ENCODE measurements at places on chromosomes 7 and 10.
A peak's percentile ranks its signal among the peaks of the same experiment; 100 is the strongest.

GRCh38 chr10:661597-662222 is 27.8 kb downstream of the DIP2C start:
- no peaks in the 10 kb centered on the region for H3K36me3 ChIP-seq
- no peak overlapping the region for H3K4me3 ChIP-seq
- H3K4me1 ChIP-seq: no peaks in the 10 kb centered on the region
- DNase-seq: no peak

DNA sequence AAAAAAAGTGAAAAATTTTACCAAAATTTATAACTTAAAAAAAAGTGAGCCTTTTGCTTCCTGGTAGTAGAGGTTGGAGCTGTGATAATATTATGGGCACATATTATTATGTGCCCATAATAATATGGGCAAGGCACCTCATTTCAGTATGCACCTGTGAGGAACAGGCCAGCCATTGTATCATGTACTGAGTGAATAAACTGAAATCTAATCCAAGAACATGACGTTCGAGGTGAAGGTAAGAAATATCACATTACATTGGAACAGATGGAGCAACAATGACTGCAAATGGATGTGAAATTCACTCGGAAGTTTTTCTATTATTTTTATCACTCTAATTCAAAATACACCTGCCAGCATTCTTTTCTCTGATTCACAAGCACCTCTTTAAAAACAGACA is 216.0 kb downstream of the KLF6 start:
- DNase-seq: no peak
- H3K27me3 ChIP-seq: no peaks in the 10 kb centered on the region
- no peaks in the 10 kb centered on the region for H3K4me1 ChIP-seq
- no peak overlapping the region for H3K4me3 ChIP-seq
- no peak overlapping the region for H3K27ac ChIP-seq
- no peaks in the 10 kb centered on the region for H3K36me3 ChIP-seq

GRCh38 chr7:140564643-140565042 is 76.0 kb downstream of the DENND2A start:
- H3K36me3 ChIP-seq: no peaks in the 10 kb centered on the region
- H3K27me3 ChIP-seq: no peaks in the 10 kb centered on the region
- no peak overlapping the region for H3K27ac ChIP-seq
- H3K4me3 ChIP-seq: no peak overlapping the region
- no peak for DNase-seq
- 0 out of 2 replicates have a peak, but pooled peaks cover 2% of the 10 kb centered on the region for H3K4me1 ChIP-seq

DNA sequence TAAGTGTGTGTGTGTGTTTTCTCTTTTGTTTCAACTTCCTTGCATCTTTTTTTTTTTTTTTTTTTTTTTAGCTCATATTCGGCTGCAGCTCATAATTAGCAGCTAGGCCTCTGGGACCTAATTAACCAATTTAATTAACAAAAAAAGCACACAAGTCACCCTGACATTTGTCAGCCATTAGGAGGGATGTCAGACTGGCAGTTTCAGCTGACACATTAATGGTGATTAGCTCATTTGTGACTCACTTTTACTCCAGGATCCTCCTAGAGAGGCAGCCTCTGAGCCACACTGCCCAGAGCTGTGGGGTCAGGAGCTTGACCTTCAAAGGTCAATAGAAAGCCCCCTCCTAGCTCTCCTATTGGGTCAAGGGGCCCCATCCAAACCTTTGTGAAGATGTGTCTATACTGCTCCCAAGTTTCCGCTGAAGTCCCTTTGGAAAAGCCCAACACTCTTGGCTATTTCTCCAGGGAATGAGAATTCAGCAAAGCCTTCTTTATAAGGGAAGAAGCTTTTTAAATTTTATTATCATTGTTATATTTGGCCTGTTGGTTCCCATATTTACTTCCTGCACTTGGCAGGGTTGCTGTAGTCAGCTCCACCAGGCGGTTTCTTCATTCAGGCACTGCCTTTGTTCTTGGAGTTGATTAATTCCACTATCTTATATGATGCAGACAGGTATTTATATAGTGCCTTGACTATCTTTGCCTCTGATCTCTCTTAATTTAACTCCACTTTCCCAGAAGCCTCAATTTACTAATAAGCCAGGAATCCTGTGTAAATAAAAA is 109.5 kb upstream of the HABP2 start:
- no peaks in the 10 kb centered on the region for H3K4me1 ChIP-seq
- no peak overlapping the region for H3K4me3 ChIP-seq
- H3K36me3 ChIP-seq: no peaks in the 10 kb centered on the region

DNA sequence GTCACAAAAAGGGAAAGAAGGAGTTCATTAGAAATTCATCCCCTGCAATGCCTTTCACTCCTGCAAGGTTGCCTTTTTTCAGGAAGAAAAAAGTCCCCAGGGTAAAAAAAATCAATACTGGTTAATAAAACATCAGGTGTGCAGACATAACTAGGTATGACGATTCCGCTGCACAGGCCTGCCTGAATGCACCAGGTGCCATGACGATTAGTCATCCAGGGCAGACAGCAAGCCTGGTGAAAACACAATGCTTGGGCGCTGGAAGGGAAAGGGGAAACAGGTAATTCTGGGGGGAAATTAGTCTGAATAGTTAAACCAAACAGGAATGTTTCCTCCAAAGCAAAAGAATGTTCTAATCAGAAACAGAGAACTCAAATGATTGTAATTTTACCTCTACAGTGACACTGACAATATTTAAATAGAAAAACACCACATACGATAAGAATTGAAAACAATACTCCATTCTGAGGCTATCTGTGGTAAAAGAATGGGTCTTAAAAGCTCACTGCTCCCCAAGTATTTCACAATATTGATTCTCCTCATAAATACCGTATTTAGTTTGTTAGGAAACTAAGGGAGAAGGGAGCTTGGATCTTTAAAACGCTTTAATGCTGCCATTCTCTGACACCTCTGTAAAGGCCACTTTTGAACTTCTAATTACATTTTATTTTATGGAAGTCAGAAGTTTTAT is 45.2 kb downstream of the VPS41 start:
- no peak for DNase-seq
- no peaks in the 10 kb centered on the region for H3K27me3 ChIP-seq
- no peak overlapping the region for H3K27ac ChIP-seq
- no peaks in the 10 kb centered on the region for H3K4me1 ChIP-seq
- H3K4me3 ChIP-seq: no peak overlapping the region
- no peaks in the 10 kb centered on the region for H3K36me3 ChIP-seq

GRCh38 chr7:107236862-107237261 is 68.1 kb downstream of the HBP1 start:
- H3K27ac ChIP-seq: no peak overlapping the region
- peaks cover 2% of the 10 kb centered on the region for H3K4me1 ChIP-seq
- no peaks in the 10 kb centered on the region for H3K36me3 ChIP-seq
- no peak for DNase-seq

DNA sequence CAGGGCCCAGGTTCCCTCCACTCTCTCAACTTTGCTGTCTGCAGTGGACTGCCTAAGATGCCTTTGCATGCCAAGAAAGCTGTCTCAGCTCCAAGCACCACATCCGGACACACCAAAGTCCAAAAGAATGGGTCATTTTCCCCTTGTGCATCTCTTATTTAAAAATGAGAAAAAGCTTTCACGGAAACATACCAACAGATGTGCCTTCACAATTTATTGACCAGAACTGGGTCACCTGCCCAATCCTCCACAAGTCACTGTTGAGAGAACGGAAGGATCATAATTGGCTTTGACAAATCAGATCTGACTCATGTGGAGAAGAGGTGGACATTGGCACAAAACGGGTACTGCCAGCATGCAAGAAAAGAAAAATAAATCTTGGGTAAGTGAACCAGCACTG is 258.3 kb downstream of the SNX13 start:
- H3K4me1 ChIP-seq: no peaks in the 10 kb centered on the region
- DNase-seq: no peak
- H3K27me3 ChIP-seq: no peaks in the 10 kb centered on the region
- H3K36me3 ChIP-seq: no peaks in the 10 kb centered on the region
- no peak overlapping the region for H3K4me3 ChIP-seq
- H3K27ac ChIP-seq: no peak overlapping the region

DNA sequence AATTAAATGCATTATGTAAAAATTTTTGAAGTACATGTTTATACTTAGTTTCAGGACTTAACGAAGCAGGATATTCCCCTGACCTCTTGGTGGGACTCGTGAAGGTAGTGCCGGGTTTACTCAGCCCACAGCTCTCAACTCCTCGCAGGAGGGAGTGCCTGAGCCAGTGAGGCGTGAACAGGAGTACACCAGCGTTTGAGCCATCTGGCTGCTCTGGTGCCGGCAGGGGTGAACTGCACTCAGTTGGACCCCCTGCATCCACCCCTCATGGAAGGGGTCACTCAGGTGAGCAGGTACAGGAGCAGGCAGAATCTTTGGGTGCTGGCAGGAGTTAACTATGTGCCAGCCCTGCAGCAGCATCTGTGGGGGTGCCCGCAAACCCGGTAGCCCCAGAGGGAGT is 625.1 kb upstream of the PCDH15 start:
- no peaks in the 10 kb centered on the region for H3K4me1 ChIP-seq
- DNase-seq: no peak
- no peak overlapping the region for H3K4me3 ChIP-seq
- H3K27ac ChIP-seq: no peak overlapping the region
- no peaks in the 10 kb centered on the region for H3K36me3 ChIP-seq

DNA sequence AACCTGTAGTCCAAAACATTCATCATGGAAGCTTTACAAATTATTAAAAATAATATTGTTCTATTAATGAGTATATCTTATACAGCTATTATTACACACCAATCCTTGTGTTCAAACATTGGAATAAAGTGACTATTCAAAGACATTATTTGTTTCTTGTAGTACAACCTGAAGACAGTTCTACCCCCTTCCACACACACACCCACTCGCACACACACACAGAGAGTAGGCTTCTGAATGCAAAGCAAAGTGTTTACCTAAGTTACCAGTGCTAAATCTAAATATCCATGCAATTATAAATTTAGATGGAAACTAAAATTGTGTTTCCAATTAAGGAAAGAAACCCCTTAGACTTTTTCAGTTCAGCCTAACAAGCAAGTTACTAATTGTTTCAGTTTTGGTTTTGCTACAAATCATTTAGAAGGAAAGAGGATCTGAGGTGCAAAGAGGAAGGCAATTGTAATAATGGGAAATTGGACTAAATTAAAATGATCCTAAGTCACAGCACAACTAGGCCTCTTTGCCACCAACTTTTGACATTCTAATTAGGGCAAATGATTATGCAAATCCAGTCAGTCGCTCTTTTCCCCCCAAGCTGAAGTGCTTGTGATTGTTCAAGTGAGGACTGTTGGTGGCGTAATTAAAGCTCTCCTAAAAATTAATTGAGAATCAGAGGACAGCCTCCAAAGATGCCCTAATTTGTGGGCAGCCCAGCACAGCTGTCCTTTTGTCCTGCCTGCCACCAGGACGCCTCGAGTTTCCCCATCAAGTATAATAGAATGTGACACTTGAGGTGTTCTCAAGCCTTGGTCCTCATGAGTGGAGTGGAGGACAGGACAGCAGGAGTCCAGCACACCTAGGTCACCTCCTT is 19.9 kb upstream of the ATOH7 start:
- no peaks in the 10 kb centered on the region for H3K36me3 ChIP-seq
- H3K27me3 ChIP-seq: no peaks in the 10 kb centered on the region
- H3K4me1 ChIP-seq: no peaks in the 10 kb centered on the region

GRCh38 chr10:22652988-22653481 is 61.3 kb downstream of the PIP4K2A start:
- no peak for DNase-seq
- peaks cover 4% of the 10 kb centered on the region for H3K4me1 ChIP-seq
- no peaks in the 10 kb centered on the region for H3K27me3 ChIP-seq
- H3K4me3 ChIP-seq: no peak overlapping the region

DNA sequence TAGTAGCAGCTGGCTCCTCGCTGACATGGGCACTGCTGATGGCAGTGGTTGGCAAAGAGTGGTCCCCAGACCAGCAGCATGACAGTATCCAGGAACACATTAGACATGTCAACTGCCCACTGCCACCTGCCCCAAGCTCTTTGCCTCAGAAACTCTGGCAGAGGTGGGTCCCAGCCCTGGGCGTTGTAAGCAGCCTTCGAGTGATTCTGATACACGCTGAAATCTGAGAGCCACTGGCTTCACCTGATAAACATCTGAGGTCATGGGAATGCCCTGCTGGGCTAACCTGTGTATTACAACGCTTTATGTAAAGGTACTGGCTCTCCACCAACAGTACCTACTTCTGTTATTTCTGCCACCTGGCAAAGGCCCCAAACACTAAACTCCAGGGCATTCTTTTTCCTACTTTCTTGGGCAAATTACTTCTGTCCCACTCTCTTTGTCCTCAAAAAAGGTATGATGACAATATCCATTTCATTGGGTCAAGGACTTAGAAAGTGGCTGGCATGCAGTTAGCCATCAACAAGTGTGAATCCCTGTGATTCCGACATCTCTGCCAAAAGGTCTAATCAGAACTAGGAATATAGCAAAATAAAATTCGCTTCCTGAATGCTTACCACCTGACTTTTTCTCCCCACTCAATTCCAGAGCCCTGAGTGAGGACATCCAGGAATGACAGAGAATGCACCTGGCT is 9.2 kb downstream of the SGMS1 start:
- H3K27me3 ChIP-seq: no peaks in the 10 kb centered on the region
- no peak for DNase-seq
- H3K4me3 ChIP-seq: no peak overlapping the region

- H3K27ac ChIP-seq: no peak within 1 kb of the TSS
- peaks cover 4% of the 10 kb centered on the region for H3K4me1 ChIP-seq
- peaks cover 11% of the 10 kb centered on the region for H3K27me3 ChIP-seq
- H3K4me3 ChIP-seq: peak within 1 kb of the TSS; percentile 64
- DNase-seq: no peak
These were observed at the start of gene PRKAG2 for GRCh38 chr7:151876899-151877777. Gene PRKAG2 (minus strand): TSS chr7:151877115. CDS start chr7:151876620, 495 bp downstream.

GRCh38 chr10:131666091-131666490 is 234.7 kb upstream of the PPP2R2D start:
- no peak overlapping the region for H3K4me3 ChIP-seq
- no peak for DNase-seq
- no peaks in the 10 kb centered on the region for H3K27me3 ChIP-seq
- H3K27ac ChIP-seq: no peak overlapping the region

- no peaks in the 10 kb centered on the region for H3K4me1 ChIP-seq
- no peak overlapping the region for H3K27ac ChIP-seq
- H3K27me3 ChIP-seq: no peaks in the 10 kb centered on the region
- DNase-seq: no peak
These were observed 4.0 kb downstream of the BTRC start for GRCh38 chr10:101357958-101358357.

GRCh38 chr10:108104551-108105156 is 940.1 kb upstream of the SORCS1 start:
- DNase-seq: no peak
- H3K4me1 ChIP-seq: no peaks in the 10 kb centered on the region
- H3K4me3 ChIP-seq: no peak overlapping the region
- no peaks in the 10 kb centered on the region for H3K27me3 ChIP-seq

All from iPS DF 6.9 (cell line).